Fibroblast of the aortic adventitia (primary cell): ENCODE measurements at places on chromosomes 7 and 10. TPM values are rescaled to one million over a fixed set of nuclear protein-coding genes. Genes with fewer than 3 reads are reported as not detected.

SPDYE1 gene
- total RNA-seq = not detected in 2 replicates

CRCP gene
- total RNA-seq = 36.1 and 46.8 TPM in 2 replicates

GJD4 gene
- total RNA-seq = 0.09 TPM in 1 of 2 replicates, not detected in the other

MCM10 gene
- total RNA-seq = 19.5 TPM in 1 of 2 replicates, not detected in the other

LDB3 gene
- total RNA-seq = under 0.01 TPM in 1 of 2 replicates, not detected in the other

OR9A2 gene
- total RNA-seq = not detected in 2 replicates

GJC3 gene
- total RNA-seq = not detected in 2 replicates

PTPRN2 gene
- 0.09 and 2.5 TPM in 2 replicates for total RNA-seq

PON1 gene
- total RNA-seq = not detected in 2 replicates

DHTKD1 gene
- 16.8 and 30.9 TPM in 2 replicates for total RNA-seq

CYP3A5 gene
- total RNA-seq = 1.1 and 2.9 TPM in 2 replicates

A1CF gene
- not detected in 2 replicates for total RNA-seq

PRSS1 gene
- not detected in 2 replicates for total RNA-seq

GPR146 gene
- 1.2 and 1.6 TPM in 2 replicates for total RNA-seq

ADGRA1 gene
- total RNA-seq = not detected in 2 replicates

JAZF1 gene
- total RNA-seq = 1.5 and 8.3 TPM in 2 replicates

MKI67 gene
- 1.6 and 38.7 TPM in 2 replicates for total RNA-seq

SEMA3A gene
- total RNA-seq = 1.6 and 118 TPM in 2 replicates

AFAP1L2 gene
- 0.18 TPM in 1 of 2 replicates, not detected in the other for total RNA-seq

CALY gene
- not detected in 2 replicates for total RNA-seq

LIPN gene
- not detected in 2 replicates for total RNA-seq
